ENCODE measurements at places on chromosomes 5 and 9.

DNA sequence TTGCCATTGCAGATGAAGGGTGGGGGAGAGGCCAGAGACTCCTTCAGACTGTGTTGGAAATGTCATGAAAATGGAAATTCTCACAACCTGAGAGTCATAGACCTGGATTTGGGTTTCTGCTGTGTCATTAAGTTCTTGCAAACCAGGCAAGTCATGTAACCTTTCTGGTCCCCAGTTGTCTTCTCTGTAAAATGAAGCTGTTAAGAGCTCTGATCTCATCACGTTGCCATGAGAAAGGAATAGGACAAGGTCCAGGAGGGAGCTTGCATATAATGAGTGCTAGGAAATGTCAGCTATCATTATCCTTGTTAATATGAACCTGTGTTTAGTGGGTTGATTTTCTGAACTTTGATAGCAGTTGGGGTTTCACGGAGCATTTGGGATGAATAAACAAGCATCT lies 59.1 kb downstream of the FGF1 start:
- DNase-seq: no peak

DNA sequence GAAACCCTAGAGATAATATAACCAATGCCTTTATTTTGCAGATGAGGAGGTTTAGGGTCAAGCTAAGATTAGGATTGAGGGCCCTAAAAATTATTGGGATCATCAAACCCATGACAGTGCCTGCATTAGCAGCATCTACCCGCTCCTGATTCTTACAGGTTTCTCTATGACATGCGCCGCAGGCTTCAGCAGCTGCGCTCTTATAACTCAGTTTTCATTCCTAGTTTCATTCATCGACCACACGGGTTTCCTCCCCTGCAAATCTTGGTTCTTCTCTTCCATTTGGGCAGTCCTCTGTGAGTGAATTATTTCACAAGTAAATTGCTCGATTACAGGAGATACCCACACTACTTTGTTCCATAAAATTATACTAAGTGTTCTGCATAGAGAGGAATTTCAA lies 137.2 kb downstream of the SLC24A2 start:
- no peak for DNase-seq

GRCh38 chr9:33082538-33083326 lies 6.3 kb upstream of the SMU1 start:
- no peak for DNase-seq

DNA sequence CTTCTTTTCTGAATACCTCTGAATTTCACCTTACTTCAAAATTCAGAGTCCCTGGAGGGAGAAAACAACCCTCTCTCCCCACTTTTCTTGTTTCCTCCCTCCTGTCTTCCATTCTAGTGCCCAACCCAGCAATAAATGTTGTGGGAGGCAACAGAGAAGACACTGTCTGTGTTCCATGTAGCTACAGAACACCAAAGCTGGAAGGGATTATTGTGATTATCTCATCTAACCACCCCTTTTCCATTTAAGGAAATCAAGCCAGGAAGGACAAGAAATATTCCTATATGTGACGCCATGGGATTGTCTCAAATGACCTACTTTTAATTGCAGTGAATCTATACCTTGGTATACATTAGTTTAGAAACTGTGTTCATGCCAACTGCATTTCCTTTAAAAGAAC lies 476.6 kb upstream of the TNC start:
- DNase-seq: no peak

- DNase-seq: no peak
Measured at GRCh38 chr9:138111607-138112006, 234.0 kb downstream of the CACNA1B start.

DNA sequence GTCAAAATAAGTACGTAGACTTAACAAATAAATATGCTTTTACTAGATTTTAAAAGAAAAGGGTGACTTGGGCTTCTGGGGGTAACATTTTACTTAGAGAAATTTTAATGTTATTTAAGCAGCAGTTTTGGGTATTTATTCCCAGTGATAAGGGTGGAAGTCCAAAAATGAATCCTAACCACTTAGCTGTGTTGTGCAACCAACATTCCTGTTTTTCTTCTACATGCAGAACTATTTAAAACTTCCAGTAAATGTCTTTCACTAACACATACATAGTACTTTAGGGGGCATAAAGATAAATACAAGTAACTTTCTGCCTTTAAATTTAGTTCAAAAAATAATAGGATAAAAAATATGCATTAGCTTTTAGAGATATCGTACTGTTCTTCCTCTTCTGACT lies 436.7 kb downstream of the CTNND2 start:
- no peak for DNase-seq

- no peak for DNase-seq
Measured at GRCh38 chr9:87338088-87338989, 159.3 kb upstream of the DAPK1 start.

DNA sequence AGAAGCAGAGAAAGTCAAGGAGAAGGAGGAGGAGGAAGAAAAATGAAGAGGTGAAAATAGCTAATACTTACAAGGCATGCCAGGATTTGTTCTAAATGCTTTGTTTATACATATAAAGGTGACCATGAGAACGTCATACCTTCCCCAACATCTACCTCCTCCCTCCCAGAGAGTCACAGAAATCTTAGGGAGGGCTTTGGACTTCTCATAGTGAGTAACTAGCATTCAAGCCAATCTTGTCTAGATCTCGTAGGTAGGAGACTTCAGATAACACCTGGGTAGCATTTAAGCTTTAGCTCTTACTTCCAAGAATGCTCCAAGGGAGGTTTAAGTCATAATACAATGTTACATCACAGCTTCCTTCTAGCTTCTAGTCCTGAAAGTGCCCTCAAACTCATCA lies 36.5 kb upstream of the GPBP1 start:
- DNase-seq: no peak

DNA sequence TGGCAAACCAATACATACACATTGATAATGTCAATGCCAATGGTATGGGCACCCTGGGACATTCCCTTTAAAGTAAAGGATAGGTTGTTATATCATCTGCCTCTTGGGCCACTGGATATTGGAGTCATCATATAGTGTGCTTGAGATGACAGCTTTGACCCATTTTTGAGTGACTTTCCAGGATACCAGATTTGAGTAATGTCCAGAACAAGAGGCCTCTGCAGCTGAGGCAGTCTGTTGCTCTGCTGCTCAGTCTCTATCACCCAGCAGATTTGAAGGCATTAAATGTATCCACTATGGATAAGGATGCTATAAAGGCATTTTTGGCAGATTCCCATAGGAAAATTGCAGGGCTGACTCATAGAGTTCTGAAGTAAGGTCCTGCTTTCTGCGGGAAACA lies 525.6 kb upstream of the SEMA6A start:
- DNase-seq: no peak

GRCh38 chr9:5892456-5893133 lies 1.9 kb downstream of the MLANA start:
- DNase-seq: no peak

DNA sequence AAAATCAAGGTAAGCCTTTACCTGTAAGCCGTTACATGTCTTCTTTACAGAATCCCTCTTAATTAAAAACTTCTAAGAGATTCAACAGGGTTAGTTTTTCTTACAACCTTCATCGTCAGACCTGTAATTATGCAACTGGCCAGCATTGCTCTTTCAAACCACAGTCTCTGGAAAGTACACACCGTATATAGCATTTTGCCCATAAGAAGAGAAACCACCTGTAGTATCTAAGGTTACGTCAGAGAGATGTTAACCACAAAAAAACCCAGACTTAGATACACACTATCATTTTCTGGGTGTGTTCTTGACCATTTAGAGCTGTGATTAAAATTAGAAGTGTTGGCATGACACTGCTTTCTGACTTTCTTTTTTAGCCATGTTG lies 140.0 kb downstream of the MUSK start:
- DNase-seq: no peak

- no peak for DNase-seq
Measured at GRCh38 chr5:166781737-166782136, 1509.7 kb upstream of the WWC1 start.

DNA sequence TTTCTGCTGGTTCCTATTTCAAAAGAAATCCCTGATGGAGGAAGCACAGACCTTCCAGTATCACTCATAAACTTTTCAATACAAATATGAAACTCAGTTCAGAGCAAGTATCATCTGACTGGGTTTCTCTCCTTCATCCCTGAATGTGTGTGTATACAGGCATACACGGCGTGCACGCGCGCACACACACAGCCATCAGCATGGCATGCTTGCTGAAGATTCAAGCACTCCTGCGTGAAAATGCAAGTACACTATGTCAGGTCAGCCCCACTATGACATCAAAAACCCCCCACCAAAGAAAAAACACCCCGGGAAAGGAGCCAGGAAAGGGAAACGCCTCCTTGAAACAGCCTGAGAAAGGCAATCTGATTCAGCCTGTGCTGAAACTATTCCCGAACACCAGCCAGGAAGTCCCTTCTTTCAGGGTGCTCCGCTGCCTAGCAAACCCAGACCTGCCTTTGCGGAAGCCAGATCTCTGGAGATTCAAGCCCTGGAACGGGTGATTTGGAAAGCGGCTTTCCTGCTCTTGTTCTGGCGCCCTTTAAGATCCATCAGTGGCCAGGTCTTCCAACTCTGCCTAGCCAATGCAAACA lies 831 bp downstream of the KLHL3 start:
- no peak for DNase-seq

DNA sequence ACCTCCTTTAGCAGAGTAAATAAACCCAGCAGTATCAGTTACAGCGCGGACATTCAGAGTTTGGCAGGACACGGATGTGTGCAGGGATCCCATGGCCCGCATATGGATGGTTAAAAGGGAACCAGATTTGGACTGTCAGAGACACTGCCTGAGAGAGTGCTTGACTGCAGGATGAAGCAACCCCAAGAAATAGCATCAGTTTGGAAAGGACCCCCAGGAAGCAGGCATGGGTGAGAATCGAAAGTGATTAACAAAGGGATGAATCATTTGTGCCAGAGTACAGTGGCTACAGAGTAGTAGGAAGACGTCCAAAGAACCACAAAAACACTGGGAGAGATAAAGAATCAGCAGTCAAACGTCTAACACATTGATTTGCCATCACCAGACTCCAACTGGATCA lies 5.5 kb downstream of the C7 start:
- DNase-seq: no peak

- no peak for DNase-seq
Measured at GRCh38 chr9:131524665-131525315, 6.3 kb downstream of the UCK1 start.

GRCh38 chr5:54671681-54672080 lies 154.1 kb downstream of the SNX18 start:
- no peak for DNase-seq

GRCh38 chr9:33249087-33249658 lies 9.2 kb downstream of the SPINK4 start:
- peak; percentile 74 for DNase-seq

DNA sequence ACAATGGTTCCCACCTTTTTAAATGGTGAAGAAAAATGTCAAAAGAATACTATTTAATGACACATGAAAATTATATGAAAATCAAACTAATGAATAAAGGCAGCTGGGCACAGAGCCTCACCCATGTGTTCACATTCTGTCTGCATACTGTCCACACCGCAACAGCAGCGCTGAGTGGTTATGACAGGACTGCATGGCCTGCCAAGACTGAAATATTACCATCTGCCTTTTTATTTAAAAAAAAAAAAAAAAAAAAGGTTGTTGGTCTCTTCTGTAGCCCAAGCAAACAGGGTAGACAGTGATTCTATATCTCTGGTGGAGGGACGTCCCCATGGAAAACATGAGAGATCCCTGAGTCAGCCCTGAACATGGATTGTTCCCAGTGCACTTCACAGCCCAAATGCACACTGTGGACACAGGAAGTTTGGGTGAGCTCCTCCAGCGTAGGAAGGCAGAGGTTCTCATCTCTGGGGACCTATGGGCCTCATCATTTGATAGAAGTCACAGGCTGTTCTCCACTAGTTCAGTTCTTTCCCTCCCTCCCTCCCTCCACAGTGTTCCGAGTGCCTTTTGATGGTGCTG lies 44.9 kb upstream of the SHC3 start:
- no peak for DNase-seq

- no peak for DNase-seq
Measured at GRCh38 chr5:119323601-119324000, 32.2 kb upstream of the TNFAIP8 start.

- DNase-seq: peak; percentile 93
Measured at GRCh38 chr5:177116631-177117373, 16.8 kb upstream of the NSD1 start.

DNA sequence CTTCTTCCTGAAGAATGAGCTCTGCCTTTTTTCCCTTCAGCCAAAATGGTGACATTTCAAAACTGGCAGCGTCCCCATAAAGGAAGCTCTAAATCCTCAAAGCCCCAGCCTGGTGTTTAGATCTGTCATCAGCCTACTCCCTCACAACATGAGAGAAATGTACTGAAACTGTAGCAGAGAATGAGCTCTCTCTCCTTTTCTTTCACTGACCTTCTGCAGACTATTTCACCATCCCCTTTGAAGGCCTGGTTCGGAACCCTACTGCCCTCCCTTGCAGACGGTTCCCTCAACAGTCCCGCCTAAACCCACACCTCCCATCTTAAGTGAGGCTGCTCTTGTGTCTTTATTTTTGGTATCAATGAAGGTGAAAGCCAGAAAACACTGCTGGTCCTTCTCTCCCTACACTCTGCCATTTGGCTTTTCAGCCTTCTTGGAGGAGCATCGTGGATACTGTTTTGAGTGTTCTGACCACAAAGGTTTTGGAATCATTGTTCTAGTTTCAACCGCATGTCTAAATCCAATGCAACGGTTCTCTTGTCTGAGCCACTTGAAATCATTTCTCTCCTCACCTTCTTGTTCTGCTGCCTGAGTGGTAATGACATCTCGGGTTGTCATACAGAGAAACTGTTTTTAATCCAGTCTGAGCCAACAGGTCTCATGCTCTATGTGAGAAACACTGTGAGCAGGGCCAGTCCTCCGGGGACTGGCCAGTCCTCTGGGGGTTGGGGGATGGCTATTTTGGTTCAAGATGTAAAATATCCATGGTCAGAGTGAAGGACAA lies 39.0 kb downstream of the ITK start:
- DNase-seq: no peak

GRCh38 chr5:8366266-8366665 lies 497.3 kb downstream of the MTRR start:
- no peak for DNase-seq
